ENCODE measurements at places on chromosomes 6 and 20.
A peak's percentile ranks its signal among the peaks of the same experiment; 100 is the strongest.

- DNase-seq, result no peak
These were observed 60.8 kb upstream of the CARMIL1 start for GRCh38 chr6:25218346-25218745.

- no peak for DNase-seq
These were observed 115.9 kb downstream of the LRFN2 start for GRCh38 chr6:40471243-40471642.

DNA sequence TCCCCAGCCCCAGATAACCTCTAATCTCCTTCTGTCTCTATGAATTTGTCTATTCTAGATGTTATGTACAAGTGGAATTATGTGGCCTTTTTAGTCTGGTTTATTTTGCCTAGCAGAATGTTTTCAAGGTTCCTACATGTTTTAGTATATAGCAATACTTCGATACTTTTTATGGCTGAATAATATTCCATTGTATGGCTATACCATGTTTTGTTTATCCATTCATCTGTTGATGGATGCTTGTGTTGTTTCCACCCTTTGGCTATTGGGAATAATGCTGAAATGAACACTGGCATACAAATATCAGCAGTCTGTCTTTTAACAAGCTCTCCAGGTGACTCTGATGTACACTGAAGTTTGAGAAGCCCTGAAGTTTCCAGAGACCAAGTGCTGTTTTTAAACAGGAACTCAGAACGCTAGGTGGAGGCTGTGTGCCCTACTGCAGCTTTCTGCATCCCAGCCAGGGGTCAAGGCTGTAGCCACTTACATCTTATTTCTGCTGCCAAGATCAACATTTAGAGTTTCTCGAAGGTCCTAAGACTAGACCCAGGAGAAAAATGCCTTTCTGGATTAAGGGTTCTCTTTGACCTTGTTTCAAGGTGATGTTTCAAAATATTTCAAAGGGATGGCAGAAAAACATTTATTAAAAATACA, 123.0 kb downstream of the SOBP start:
- no peak for DNase-seq

GRCh38 chr6:70299456-70299855, 3.4 kb downstream of the COL9A1 start:
- no peak for DNase-seq

GRCh38 chr6:103910018-103910417, 949.7 kb downstream of the HACE1 start:
- DNase-seq, result no peak

- no peak for DNase-seq
These were observed 78.8 kb upstream of the TENT5A start for GRCh38 chr6:81831274-81831673.

GRCh38 chr20:49210757-49211110, 8.5 kb upstream of the DDX27 start:
- DNase-seq, result peak; percentile 77

DNA sequence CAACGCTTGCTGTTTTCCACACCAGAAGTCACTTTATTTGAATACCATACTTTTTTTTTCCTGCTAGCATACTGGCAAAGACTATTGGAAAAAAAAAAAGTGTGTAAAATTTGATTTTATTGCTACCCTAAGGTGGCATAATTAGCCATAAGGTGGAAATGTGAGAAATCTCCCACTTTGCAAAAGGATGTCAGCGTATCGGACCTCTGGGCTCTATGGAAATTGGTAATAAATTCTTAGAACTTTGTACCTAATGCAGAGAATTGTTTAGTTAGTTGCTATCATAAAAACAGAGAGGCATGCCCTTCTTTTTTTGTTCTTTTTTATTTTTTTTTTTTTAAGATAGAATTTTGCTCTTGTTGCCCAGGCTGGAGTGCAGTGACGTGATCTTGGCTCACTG, 63.7 kb upstream of the GMDS start:
- DNase-seq, result no peak

GRCh38 chr6:4451081-4451480, 315.7 kb upstream of the ECI2 start:
- no peak for DNase-seq

- DNase-seq, result no peak
These were observed 76.6 kb upstream of the PTPRK start for GRCh38 chr6:128597004-128597403.

DNA sequence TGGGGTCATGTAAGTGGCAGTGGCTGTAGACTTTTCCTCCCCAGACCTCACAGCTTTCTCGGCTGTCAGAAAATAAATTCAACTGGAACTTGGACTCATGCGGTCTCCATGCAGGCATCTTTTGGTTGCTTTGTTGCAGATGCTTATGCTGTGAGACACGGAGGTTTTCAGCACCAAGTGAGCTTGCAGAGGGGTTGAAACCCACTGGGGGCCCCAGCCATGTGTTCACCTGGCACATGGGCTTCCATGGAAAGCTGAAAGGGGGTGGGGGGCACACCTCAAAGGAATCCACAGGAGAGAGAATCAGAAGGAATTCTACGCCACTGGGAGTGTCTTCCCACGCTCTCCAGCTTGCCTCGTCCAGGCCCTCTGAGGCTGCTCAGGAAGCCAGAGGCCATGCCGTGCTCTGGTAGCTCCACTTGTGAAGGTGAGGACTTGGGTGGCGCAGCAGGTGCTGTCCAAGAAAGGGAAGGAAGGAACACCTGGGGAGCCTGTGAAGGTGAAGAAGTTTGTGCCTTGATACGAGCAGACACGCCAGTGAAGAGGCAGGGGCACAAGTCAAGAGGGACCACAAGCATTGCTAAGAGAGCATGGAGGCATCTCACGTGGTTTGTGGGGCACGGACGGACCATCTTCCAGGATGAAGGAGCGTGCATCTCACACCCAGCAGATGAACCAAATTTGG, 134.3 kb upstream of the PMEPA1 start:
- DNase-seq, result no peak

GRCh38 chr6:54579011-54579410, 267.6 kb upstream of the FAM83B start:
- no peak for DNase-seq

DNA sequence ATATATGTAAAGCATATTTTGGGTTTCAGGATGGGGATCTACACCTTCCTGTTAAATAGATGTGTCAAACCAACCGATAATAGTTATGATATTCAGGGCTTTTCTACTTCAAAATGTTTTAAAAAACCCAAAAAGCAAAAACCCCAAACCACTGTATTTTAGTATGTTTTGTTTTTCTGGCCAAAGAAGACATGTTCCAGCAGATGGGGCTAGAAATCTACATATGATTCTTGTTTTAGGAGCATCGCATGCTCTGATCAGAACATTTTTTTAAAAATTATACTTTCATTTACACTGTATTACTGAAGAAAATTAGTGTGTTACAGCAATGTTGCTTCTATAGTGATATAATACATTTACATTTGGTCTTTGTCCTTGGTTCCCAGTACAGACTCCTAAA, 11.0 kb downstream of the RMND1 start:
- DNase-seq, result peak; percentile 25

GRCh38 chr20:59183751-59184150, 20.1 kb downstream of the ZNF831 start:
- no peak for DNase-seq

- peak; percentile 99 for DNase-seq
These were observed at the start of gene MAPK14 for GRCh38 chr6:36027501-36028087. Gene MAPK14, plus strand, starts transcription at chr6:36027808. Its CDS starts 350 bp downstream, at chr6:36028158.

GRCh38 chr6:80457439-80457933, 351.0 kb downstream of the BCKDHB start:
- peak; percentile 91 for DNase-seq

- no peak for DNase-seq
These were observed 58.7 kb downstream of the EDN1 start for GRCh38 chr6:12348530-12349511.
